ENCODE measurements at places on chromosomes 11 and 22.

DNA sequence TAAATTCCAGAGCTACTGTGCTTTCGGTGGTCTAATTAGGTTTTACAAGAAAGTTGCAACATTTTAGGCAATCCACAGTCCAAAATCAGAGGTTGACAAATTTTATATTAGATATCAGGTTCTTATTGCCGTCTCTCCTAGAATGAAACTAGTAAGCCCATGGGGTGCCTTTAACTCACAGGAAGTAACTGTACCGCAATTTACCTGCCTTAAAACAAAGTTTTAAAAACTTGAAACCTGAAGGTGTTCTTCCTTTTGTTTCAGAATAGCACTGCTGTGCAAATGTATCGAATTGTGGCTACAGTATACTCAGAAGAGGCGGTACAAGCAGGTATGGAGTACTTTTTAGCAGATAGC is 77.2 kb downstream of the PISD start:
- no peak for DNase-seq

DNA sequence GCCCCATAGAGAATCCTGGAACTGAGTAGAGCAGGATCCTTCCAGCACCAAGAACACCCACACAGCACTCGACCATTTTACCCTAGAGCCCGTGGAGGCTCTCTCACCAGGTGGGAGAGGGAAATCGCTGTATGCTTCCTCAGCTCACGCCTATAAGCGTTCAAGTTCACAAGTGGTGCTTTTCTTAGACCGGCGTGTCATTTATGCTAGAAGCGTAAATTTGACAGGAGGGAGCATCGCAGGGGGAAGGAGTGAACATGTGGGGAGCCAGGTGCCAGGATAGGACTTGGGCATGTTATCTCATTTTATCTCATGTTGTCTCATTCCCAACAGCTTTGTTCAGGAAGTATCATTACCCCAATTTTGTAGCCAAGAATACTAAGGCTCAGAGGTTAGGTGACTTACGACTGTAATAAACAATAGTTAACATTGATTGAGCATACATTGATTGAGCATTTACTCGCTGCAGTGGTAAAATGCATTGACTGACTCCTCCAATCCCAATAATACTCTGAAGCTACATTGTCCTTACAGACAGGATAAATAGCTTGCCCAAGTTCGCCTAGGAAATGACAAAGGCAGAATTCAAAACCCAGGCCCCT is 19.1 kb upstream of the TP53I11 start:
- no peak for DNase-seq

DNA sequence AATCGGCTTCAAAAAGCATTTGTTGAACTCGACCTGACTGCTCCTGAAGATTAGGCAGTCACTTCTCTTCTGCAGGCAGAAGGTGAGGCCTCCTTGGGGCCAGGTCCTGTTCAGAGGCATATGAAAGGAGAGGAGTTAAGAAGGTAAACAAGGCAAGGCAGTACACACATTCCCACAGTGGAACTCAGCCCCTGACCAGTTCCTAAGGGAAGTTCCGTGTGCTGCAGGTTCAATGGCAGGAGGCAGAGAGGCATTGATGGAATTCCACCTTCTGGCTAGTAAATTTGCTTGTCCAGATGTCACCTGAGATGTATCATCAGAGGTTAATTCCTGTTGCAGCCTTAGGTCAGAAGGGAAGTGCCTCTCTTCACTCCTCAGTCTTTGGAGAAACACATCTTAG is 337.0 kb upstream of the MTNR1B start:
- no peak for DNase-seq

GRCh38 chr11:125062931-125063428 is at the start of gene SLC37A2:
Gene SLC37A2, plus strand, starts transcription at chr11:125063305. Its CDS starts 63 bp downstream, at chr11:125063368.
- peak; percentile 4 for DNase-seq

DNA sequence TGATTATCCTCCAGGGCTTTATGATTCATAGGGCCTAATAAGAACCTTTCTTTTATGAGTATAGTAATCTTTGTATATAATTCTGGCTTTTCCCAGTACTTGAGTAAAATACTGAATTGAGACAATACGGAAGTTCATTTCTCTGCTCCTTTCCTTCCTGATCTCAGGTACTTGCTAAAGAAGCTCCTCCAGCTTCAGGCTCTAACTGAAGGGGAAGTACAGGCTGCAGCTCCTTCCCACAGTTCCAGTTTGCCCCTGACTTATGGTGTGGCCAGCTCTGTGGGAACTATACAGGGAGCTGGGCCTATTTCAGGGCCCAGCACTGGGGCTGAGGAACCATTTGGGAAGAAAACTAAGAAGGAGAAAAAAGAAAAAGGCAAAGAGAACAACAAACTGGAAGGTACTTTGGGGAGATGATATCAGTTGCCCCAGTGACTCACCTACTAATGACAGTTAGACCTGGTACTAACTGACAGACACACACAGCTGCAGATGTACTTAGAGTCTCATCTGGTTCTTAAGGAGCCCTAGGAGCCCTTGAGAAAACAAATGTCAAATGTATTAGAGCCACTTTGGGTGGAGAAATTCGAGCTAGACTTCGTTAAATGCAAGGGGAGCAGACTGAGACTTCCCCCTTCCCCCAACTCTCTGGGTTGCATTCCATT is 3.0 kb downstream of the TBRG1 start:
- DNase-seq, result no peak

GRCh38 chr22:30219049-30219654 is 27.4 kb downstream of the LIF start:
- no peak for DNase-seq

GRCh38 chr11:59266491-59266890 is 53.8 kb upstream of the MPEG1 start:
- DNase-seq, result no peak

DNA sequence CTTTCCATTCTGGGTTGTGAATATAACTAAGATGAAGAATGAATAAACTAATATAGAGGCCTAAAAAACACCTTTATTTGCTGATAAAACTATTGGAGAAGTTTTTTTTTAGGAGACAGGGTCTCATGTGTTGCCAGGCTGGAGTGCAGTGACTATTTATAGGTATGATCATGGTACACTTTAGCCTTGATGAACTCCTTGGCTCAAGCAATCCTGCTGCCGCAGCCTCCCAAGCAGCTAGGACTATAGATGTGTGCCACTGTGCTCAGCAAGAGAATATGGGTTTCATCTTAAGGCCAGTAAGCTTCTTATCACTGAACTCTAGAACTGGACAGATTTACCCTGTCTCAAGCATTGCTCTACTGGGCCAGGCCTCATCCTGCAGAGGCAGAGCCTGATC is 26.6 kb downstream of the CCDC90B start:
- DNase-seq, result no peak

- DNase-seq, result no peak
These were observed 105.7 kb upstream of the AKIP1 start for GRCh38 chr11:8805296-8805695.

DNA sequence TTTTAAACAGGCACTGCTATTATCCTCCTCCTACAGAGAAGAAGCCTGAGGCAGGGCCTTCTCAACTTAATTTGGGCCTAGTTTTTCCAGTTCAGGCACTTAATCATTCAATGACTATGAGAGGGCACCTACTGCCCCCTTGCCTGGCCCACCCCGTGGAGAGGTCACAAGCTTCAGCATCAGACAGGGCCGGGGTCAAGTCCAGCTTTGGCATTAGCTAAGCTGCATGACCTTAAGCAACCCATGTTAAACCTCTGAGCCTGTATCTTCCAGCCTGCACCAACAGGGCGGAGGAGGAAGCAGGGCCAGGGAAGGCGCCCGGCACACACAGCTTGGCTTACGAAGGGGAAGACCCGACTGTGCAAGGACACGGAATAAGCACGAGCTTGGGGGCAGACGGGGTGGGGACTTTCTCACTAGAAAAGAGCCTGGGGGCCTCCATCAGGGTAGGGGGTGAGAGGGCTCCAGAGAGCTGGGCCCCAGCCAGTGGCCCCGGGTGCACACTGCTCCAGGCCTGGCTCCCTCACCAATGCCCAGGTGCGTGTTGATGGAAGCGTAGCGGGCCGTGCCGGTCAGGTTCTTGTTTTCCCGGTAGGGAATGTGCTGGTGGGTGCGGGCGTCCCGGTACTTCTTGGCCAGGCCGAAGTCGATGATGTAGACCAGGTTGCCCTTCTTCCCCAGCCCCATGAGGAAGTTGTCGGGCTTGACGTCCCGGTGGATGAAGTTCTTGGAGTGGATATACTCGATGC is 16.9 kb downstream of the CSNK1E start:
- DNase-seq, result no peak

DNA sequence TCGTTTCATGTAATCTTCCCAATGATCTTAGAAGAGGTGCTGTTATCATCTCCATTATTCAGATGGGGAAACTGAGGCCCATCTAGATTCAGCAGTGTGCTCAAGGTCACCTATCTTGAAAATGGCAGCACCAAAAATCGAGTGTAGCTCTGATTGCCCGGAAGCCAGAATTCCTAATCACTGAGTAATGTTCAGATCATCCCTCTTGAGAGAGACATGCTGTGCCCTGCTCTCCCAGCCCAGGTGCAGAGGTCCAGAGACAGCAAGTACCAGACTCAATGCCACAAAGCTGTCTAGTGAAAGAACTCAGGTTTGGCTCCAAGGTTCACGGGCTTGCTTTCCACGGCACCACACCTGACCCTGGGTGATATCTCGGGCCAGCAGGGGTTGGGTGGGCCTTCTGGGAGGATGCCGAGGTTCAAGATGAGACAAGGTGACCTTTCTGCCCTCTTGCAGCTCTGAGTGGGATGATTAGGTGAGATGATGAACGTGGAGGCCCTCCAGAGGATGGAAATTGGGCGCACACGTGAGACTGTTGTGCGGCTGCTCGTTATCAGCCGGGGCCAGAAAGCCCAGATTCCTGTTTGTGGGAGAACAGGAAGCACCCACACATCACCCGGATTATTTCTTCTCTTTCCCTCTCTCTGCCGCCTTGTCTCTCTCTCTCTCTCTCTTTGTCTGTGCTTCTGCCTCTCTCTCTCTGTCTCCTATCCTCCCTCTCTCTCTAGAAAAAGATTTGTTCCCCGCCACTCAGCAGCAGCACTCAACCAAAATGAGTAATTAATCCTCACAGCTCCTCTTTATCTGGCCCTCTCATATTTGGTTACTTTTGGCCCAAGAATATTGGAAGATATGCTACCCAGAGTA is 19.0 kb upstream of the RASD2 start:
- no peak for DNase-seq

Measured in retinal pigment epithelial cell (primary cell).